AG04449 (cell line): ENCODE measurements at places on chromosomes 5 and 9.

- DNase-seq = no peak
Measured at GRCh38 chr9:14278291-14278721, 35.6 kb downstream of the NFIB start.

DNA sequence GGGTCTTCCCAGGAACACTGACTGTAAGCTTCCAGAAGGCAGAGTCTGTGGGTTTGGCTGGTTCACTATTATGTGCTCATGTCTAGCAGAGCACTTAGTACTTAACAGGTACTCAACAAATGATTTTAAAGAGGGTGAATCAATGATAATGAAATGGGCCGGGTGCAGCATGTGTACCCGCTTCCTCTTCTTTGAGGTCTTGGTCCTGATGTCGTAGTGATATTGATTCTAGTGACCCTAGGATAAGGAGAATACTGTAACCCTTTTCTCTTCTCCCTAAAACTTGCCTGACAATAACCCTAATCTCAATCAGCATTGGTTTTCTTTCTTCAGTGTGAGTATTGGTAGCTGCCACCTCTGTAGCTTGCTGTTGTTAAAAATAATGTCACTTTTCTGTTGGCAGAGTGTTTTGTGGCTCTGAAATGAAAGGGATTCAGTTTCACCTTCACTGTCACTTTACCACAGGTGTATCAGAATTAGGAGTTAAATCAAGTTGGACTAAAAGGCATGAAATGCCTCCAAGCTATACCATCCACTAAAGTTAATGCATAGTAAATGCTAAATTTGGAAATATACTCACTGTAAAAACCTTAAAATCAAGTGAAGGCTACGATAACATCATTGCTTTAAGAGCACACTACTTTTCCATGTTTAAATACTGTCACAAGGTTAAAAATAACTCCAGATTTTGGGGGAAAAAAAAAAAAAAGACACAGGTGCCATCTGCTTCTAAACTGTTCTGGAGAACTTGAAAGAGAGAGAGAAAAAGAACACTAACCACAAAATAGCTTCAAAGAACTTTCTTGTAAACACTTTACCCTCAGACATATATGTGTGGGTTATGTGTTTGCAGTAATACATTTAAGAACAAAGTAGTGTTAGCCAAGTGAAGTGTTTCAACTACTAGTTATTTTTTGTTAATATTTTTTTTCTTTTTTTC, 6.0 kb downstream of the CAMK4 start:
- no peak for DNase-seq

DNA sequence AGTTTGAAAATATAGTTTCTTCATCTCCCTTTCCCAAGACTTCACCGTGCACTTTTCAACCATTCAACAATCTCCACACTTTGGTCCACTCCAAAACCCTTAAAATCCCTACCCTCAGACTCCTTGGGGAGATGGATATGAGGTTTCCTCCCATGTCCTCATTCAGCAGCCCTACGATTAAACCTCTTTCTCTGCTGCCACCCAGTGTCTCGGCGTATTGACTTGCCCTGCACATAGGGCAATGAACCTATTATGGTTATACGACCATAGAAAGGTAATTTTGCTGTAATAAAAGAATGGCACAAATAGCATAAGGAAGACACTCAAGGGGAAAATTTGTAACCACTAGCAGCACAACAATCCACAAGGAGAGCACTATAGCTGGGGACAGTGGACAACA, 803.5 kb downstream of the TLE1 start:
- DNase-seq = no peak

DNA sequence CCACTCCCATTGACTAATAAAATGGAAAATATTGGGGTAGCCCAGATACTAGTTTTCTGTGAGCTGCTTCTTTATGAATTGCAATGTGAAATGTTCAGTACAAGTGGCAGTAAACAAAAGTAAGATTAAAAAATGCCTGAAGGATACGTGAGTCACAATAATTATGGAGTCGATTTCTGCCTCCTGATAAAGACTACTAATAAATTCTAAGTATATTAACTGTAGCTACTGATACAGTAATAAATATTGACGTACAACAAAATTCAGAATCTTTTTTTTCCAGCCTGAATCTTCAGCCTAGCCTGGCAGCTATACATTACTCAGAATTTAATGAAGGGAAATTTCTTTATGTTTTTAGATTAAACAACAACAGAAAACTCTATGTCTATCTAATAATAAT, 218.1 kb downstream of the MPDZ start:
- no peak for DNase-seq

DNA sequence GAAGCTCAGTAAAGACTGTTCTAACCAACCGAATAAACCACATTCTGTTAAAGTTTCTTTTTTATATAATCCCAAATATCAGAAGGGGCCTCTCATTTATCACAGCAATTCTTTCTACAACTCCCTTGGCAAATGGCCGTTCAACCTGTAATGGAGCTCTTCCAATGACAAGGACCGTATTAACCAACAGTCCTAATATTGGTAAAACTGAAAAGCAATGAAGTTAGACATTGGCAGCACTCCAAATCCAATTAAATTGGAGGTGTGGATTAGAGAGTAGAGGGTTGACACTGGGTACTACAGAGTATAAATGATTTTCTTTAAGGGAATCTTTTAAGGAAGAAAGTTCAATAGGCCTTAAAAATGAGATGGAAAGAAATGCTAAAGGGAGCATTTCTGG, 842 bp downstream of the TMED7 start:
- no peak for DNase-seq

- no peak for DNase-seq
Measured at GRCh38 chr9:83387401-83388185, 150.6 kb downstream of the FRMD3 start.

- DNase-seq = no peak
Measured at GRCh38 chr9:1025131-1025530, 25.0 kb upstream of the DMRT2 start.

DNA sequence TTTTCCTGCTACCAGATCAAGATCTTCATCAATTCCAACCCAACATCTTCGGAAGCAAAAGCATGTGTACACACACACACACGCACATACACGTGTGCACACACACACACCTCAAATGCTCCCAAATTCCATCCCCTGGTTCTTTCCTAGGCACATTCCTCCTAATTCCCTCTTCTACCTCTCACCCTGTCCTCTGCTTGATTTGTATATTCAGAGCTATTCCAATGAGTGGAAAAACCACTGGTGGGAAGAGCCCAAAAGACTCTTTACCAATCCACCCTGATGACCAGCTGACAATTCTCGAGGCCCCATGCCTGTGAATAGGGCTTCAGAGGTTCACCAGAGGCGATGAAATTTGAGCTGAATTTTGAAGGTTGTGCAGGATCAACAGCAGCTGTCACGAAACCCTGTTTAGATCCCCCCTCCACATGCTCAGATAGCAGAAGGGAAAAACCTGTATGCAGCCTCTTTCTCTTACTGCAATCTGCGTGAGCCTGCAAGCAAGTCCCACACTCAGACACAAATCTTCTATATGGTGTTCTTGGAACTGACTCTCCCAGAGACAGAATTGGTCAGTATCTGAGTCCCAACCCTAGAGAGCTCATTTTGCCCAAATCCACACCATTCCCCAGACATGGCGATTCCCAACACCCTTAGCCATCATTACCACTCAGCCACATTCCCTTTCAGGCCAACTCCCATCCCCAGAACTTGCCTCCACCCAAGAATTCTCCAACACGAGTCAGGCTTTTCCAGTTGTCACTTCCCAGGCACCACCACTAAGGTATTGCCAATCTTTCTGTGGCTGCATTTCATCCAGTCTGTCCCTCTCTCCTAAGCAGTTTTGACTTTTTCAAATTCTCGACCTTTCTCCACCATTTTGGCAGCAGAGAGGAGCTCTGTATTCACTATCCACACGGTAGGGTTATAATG, 4.3 kb upstream of the TRIO start:
- no peak for DNase-seq

- no peak for DNase-seq
Measured at GRCh38 chr5:68738236-68738635, 355.6 kb upstream of the SLC30A5 start.

DNA sequence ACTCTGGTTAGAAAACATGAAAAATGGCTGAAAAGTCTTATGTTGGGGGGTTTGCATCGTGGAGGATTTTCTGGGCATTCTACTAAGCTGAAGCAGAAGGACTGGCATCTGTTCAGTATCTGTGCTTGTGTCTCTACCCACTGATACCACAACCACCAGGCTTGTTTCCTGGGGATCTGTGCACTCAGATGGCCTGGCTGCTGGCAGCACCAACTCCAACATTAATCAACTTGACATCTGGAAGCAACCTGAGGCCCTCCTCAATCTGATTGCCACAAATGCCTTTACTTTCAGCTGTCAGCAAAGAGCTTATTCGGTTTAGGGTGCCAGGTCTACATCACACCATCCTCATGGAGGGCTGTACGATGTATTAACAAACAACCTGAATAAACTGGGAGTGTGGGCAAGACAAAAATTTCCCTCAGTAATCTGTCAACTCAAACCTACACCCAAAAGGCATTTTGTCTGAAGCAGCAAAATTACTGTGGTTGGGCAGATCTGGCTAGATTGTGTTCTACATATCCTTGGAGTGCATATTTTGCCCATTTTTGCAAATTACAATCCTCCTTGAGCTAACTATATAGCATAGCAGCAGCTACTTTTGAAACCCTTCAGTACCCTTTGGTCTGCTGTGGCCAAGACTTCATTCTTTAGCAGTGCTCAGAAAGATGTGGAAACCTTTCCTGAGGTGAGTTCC, 74.6 kb downstream of the FOXD1 start:
- DNase-seq = no peak

DNA sequence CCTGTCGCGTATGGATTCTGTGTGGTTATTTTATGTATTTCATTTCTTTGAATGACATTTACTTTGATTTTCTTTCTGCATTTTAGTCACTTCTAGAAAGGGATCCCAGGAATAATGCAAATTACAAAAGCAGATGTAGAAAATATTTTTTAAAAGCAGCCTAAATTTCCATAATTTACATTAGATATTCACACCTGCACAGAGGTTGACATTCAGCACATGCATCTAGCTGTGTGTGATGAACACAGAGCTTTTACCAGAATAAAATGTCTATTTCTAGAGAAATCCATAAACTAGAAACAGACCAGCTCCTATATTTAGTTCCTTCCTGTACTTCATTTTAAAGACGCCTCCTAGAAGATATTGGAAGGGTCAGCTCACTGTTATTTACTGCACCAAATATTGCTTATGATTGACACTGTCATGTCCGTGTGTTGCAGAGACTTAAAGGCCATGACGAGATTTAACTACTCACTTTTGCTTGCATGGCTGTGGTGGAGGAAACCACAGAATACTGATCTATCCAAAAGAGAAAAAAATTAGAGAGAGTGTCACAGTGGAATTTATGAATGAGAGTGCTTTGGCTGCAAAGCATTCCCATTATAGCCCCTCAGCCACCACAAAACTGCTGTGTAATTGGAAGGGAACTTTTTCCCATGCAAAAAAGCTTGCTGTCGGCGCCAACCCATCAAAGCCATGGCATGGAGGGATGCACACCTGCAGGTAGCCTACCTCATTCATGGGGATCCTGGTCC, 58.1 kb downstream of the EBF1 start:
- no peak for DNase-seq

GRCh38 chr5:59260973-59261372, 632.6 kb downstream of the PDE4D start:
- no peak for DNase-seq
